ENCODE measurements at places on chromosomes 3 and 15.

GRCh38 chr3:114504941-114505628 is 211.3 kb downstream of the TIGIT start:
- DNase-seq: no peak

DNA sequence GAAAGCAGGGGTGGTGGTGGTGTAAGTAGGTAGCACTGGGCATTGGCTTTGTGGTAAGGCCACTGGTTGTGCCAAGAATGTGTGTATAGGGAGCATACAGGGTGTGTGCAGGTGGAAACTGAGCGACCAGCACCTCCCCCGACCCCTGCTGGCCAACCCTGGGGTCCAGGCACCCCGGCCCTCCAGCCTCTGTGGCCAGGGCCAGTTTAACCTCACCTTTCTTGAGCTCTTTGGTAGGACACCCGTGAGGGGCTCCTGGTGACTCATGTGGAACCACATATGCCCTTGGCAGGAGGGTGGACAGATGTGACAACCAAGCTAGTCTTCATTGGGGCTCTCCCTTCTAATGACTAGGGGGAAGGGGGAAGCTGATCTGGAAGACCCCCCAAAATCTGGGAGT is 19.5 kb downstream of the SHF start:
- no peak for DNase-seq

DNA sequence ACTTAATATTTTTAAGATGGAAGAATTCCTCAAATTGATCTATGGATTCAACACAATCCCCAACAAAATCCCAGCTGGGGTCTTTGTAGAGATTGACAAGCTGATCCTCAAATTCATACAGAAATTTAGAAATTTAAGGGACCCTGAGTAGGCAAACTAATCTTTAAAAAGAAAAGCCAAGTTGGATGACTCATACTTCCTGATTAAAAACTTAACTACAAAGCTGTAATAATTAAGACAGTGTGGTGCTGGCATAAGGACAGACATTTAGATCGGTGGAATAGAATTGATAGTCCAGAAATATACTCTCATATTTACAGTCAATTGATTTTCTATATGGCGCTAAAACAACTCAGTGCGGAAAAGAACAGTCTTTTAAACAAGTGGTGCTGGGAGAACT is 11.6 kb downstream of the FAM162A start:
- DNase-seq: no peak

DNA sequence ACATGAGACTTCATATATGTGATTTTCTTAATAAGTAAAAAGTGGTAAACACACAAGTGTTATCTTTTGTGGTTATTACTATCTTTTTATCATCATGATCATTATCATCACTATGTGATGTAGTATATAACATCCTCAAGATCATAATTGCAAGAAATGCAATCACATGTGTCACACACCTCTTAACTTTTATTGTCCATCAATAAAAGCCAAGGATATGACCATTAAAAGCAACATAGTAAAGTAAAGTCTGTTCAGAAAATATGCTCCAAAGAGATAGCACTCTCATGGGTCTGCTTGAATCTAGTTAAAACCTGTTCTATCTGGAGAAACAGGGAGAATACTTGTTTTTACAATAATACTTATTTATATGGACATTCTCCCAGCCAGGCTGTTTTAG is 153.0 kb upstream of the MLF1 start:
- DNase-seq: no peak

DNA sequence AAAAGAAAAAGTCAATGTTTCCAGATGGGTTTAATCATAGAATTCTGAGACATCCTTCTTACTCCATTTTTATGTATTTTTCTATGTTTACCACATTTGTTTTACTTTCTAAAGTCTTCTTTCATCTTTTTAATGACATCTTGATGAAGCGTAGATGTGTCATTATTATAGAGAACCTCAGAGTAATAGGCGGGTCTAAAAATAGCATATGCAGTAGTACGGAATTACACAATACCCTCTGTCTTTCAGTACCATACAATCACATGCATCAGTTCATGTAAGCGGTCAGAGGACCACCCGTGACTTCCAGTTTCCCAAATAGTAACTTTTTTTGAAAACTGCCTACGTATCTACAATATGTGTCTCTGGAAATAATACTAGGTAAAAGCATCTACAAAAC is 224.0 kb downstream of the PLOD2 start:
- no peak for DNase-seq

- no peak for DNase-seq
Measured at GRCh38 chr3:112649478-112649735, 8.5 kb upstream of the CCDC80 start.

DNA sequence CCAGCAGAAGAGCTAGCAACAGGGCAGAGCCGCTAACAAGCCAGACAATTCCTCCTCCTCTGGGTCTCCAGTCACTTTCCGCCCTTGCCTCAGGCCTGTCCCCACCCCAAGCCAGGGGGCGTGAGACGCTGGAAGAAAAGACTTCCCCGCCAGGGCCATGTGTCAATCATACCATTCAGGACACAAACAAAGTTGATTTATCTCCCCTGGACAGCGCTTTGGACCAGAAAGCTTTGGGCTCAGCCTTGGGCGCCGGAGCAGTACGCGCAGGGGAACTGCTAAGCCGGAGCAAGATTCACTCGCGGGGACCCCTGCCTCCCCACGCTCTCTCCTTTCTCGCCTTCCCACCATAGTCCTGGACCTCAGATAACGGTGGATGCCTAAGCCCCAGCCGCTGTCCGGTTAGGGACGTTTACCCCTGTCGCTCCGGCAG is 479 bp downstream of the LRRC2 start:
- DNase-seq: no peak

DNA sequence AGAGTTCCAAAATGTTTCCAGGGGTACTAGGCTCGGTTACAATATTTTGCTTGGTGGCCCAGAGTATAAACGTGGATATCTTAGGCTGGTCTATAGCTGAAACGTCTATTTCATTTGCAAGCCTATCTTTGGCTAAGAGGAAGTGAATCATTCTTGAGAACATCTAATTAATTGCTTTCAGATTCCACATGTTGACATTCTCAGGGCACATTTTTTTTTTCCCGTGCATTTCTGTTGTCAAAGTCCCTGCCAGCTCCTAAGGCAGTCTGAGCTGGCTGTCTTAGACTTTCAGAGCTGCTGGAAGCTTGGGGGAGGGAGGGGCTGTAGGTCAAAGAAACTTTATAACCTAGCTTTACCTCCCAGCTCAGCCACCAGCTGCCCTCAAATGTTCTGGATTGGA is 23.2 kb upstream of the LAMP3 start:
- no peak for DNase-seq

- no peak for DNase-seq
Measured at GRCh38 chr3:196629228-196629627, 10.3 kb upstream of the NRROS start.

DNA sequence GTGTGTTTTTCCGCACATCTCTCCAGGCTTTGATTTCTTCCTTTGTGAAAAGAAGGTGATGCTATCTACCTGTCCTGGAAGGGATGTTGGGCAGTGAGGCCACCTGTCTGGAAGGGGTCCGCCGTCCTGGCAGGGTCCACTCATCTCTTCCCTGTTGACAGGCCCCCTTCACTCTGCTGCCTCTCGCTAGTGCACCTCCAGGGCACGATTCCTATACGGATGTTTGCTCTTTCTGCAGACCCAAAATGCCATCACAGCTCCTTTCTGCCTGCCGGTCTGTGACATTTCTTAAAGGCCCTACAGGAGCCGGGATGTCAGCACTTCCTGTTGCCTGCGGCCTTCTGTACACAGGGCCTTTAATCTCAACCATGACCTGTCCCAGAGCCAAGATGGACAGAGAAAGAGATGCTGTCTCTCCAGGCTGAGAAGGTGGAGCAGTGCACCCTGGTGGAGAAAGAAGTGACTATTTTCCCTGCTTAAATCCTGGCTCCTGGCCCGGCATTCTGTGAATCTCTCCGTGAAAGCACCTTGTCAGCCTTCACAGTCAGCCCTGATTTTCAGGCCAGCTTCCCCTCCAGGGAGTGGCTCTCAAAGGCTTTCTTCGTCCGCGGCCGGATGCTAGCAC is 7.4 kb downstream of the FAM3D start:
- DNase-seq: no peak

- no peak for DNase-seq
Measured at GRCh38 chr3:33218446-33219174, at the start of gene SUSD5. SUSD5 (minus strand) TSS chr3:33218810; CDS start chr3:33218797, 13 bp downstream.

DNA sequence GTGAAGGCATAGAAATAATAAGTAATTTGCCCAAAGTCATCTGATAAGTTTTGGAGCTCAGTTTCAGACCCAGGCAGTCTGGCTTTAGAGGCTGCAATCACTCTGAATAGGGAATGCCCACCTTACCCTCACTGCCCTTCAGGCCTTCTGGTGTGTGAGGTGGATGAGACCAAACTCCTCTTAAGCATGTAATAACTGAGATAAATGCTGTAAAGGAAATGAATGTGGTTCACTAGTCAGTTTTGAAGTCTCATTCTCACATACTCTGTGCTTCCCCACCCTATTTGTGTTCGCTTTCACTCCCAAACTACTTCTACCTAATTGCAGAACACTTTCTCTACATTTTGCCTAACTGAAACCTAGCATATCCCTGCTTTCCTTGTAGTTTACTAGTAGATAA is 144.1 kb downstream of the FILIP1L start:
- DNase-seq: no peak

Measured in activated T-cell treated with anti-CD3 and anti-CD28 coated beads for 1 hour (primary cell).